ENCODE measurements at places on chromosomes 2 and 18.

DNA sequence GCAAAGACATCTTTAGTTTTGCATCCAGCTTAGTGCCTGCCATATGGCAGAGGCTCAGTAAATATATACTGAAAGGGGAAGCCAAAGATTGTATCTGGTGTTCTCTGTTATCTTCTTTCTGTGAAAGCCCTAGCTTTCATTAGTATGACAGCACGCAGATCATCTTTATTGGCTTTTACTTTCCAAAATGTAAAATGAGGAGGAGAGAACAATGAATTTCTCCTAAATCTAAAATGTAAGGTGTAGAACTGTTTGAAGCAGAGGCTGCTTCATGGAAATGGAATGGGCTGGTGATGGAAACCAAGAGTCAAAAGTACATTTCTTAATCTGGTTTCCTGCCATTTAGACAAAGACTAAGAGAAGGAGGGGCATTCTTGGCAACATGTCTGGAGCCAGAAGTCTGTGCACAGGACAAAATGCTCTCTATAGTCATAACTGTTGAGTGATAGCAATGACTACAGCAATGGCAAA, 1029.9 kb upstream of the PIK3C3 start:
- no peak for DNase-seq

GRCh38 chr2:75007819-75008218, 49.4 kb downstream of the POLE4 start:
- no peak for DNase-seq

DNA sequence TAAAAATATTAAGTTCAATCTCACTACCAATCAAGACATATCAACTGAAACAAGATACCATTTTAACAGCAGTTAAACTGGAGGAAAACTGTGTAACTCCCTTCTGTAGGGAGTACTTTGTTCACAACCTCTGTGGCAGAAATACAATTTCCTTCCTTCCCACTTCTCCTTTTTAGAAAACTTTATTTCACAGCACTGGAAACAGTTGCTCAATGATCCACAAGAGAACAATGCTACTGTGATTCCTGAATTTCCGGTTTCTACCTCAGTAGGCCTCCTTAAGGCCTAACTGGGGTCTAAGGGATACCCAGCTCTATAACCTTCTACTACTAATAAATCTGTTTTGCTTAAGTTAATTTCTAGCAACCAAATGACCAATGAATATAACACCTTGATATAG, 14.1 kb downstream of the TLK1 start:
- DNase-seq, result no peak

DNA sequence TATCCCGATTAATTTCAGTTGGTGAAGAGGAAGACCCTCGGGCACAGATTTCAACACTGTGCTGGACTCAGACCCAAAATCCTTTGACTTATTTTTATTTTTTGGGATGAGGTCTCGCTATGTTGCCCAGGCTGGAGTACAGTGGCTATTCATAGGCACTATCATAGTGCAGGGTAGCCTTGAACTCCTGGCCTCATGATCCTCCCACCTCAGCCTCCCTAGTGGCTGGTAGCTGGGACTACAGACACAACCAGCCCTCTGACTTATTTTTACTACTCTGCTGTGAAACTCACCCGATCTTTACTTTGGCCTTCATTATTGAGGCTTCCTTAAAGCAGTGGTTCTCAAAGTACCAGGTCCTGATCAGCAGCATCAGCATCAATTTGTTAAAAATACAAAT, 18.2 kb upstream of the ADAM17 start:
- no peak for DNase-seq

GRCh38 chr2:187198136-187198535, 249.9 kb downstream of the CALCRL start:
- no peak for DNase-seq

DNA sequence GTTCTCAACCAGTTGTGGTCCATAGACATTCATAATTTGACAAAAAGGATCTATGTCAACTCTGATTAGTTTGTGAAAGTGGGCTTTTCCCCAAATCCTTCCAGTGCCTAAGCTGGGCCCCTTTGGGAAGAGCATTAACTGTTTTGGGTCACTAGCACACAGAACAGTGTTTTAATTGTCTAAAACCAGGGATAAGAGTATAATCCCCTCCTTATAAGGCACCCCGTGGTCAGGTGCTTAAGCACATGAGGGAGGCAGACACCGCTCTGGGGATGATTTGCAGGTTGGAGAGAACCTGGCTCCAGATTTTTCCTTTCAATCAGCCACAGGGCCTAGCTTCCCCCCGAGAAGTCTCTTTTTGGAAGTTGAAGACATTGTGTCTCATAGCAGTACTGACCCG, 53.6 kb upstream of the RFX8 start:
- no peak for DNase-seq

- DNase-seq, result no peak
Observed at GRCh38 chr18:10354241-10354811, 100.1 kb upstream of the APCDD1 start.

DNA sequence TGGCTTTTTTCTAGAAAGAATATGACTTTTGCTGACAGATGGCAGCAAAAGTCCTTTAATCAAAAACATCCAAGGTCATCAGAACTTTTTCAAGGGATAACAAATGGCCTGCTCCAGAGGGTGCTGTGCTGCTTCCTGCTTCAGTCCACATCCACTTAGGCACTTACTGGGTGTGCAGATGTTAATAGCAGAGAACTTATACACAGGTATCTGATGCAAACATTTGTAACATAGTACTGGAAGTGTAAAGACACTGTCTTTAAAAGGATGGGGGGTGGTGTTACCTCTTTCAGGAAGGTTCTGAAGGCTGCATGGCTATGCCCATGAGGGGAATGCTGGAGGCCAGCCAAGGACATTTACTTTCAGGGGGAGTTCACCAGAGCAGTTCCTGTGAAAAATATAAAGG, 5.5 kb downstream of the HOXD8 start:
- DNase-seq, result no peak

GRCh38 chr18:34643989-34644388, 66.1 kb upstream of the DTNA start:
- DNase-seq, result no peak

DNA sequence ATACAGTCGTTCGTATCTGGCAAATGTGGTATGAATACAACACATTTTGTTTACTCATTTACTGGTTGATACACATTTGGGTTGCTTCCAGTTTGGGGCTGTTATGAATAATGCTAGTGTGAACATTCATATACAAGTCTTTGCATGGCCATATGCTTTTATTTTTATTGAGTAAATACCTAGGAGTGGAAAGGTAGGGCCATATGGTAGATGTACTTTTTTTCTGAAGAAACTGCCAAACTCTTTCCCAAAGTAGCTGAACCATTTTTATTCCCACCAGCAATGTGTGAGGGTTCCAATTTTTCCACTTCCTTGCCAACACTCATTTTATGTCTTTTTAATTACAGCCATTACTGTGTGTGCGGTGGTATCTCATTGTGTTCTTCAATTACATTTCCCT, 496.2 kb upstream of the NRXN1 start:
- no peak for DNase-seq

GRCh38 chr2:108968619-108969018, 20.4 kb downstream of the EDAR start:
- DNase-seq, result no peak

GRCh38 chr2:70068119-70068518, 19.2 kb upstream of the PCBP1 start:
- DNase-seq, result no peak

DNA sequence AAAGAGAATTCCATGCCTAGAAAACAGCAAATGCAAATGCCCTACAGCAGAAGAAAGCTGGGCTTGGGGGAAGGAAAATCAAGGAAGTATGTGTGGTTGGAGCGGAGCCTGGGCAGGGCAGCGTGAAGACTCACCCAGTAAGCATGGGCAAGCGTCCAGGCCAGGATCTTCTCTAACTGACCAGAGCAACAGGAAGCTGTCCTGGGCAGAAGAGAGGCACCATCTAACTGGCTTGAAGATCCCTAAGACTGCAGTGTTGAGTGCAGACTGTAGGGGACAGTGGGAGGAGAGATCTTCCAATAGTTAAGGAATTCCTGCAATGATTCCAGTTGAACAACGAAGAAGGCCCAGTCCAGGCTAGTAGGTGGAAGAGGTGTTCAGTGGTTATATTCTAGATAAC, 57.9 kb downstream of the NXPH2 start:
- no peak for DNase-seq

- no peak for DNase-seq
Observed at GRCh38 chr2:101679037-101679726, 18.3 kb upstream of the MAP4K4 start.

DNA sequence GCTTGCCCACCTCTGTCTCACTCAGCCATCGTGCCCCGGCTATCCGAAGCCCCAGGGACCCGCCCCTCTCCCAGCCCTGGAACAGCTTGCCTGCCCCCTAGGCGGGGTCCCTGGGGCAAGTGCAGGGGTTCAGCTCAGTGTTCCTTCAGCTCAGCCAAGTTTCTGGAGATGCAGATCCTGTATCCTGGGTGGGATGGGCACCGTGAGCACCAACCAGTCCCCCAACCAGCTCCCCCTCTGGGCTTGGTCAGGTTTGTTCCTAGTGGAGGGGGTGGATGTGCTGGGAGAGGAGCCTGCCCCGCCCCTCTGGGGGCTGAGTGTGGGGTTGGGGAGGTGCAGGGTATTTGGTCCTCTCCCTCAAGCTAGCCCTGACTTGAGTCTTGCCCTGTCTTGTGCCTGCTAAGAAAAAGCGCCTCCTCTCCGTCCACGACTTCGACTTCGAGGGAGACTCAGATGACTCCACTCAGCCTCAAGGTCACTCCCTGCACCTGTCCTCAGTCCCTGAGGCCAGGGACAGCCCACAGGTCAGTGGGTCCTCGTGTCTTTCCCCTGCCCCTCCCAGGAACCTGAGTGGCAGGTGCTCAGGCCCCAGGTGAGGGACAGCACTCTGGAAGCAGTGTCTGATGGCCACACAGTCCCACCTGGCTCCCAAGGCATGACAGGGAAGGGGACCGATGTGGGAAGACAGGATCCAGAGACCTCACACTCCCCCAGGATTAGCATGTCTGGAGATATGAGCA, 32.6 kb downstream of the MLPH start:
- DNase-seq, result no peak

DNA sequence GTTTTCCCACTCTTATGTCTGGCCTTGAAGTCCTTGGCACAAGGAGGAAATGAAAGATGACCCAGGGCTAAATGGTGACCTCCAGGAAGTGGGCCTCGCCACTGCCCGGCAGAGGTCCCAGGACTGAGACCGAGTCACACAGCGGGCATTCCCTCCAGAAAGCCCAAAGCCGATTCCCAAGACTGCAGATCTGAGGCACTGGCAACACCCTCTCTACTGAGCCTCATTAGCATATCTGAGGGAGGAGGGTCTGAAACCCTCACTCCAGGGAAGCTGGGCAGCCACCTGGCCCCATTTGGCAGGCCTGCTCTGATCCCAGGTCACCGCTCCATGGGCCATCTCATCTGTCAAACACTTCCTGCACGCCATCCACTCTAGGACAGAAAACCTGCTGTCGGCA, 29.1 kb downstream of the FAM178B start:
- peak; percentile 81 for DNase-seq

GRCh38 chr2:114218383-114218782, 224.1 kb upstream of the DPP10 start:
- no peak for DNase-seq

DNA sequence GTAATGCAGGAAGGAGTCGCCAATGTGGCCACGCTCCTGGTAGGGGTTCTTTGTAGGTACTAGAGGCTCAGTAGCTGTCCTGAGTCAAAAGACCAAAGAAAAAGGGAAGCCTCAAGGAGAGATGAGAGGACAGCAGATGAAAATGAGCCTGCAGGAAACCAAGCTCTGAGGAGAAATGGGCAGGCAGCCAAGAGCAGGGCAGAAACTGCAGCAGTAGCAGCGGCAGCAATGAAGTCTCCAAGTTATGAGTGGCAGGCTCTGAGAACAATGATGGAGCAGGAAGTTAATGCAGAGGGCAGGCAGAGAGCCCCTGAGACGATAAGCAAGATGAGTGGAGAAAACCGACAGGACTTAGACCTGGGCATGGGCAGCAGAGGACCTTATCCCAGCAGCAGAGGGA, 48.2 kb upstream of the TMEM200C start:
- DNase-seq, result no peak

GRCh38 chr2:16691261-16691660, 25.6 kb upstream of the CYRIA start:
- DNase-seq, result no peak

DNA sequence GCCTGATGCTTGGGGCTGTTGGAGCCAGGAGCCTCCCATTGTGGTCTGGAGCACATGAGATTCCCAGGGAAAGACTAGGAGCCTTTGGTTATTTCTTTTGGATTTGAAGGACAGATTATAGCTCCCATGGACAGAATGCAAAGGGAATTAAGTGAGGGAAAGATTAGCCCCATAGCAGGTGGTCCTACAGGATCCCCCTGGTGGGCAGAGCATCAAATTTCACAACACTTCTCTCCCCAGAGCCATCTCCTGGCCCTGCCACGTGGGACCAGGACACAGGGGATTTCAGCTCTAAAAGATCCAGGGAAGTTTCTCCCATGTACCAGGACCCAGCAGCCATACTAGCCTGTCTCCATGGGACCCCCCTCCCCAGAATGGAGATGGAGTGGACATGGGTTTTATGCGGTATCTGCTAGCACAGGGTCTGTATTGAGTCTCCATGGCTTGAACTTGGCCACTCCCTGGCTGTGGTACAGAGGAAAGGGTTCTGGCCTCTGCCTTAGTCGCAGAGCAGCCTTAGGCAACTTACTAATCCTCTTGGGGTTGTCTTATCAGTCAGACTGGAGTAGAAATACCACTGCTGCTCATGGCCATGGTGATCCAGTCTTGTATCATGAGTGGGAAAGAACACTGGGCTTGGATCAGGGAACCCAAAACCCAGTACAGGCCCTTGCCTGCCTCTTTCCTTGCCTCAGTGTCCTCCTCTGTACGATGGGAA, 6.8 kb upstream of the PLB1 start:
- DNase-seq, result no peak

DNA sequence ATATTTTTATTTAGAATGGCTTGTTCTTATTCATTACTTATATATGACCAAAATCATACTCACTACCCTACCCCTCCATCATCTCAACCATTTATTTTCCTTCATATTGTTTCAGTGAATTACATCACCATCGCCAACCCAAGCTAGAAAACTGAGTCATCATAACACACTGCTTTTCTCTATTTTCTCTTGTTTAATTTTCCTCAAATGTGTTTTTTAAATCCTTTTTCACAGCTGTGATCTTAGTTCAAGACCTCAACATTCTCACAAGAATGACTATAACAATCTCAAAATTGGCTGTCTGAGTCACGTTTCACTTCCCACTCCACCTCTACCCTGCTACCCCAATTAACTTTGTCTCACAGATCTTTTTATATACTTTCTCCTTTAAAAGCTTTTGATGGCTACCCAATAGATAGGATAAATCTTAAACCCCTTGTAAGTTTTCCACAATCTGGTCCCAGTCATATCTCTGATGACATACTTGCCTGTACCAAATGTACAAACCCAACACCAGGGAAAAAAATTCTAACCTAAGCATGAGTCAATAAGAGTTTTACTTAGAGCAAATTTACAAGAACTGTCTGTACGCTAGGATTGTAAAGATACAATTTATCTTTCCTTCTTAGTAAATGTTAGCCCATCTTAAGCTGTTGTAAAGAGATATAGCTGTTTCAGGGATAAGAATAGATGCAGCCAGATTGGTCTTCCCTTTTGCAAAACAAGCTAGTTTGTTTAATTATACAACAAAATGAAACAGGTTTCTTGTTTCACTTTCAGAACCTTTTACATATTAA, 635.1 kb upstream of the SLC39A10 start:
- DNase-seq, result no peak

Measured in cerebellar nuclear complex (tissue), 1 donor.